ENCODE measurements at places on chromosomes 6 and 20.

DNA sequence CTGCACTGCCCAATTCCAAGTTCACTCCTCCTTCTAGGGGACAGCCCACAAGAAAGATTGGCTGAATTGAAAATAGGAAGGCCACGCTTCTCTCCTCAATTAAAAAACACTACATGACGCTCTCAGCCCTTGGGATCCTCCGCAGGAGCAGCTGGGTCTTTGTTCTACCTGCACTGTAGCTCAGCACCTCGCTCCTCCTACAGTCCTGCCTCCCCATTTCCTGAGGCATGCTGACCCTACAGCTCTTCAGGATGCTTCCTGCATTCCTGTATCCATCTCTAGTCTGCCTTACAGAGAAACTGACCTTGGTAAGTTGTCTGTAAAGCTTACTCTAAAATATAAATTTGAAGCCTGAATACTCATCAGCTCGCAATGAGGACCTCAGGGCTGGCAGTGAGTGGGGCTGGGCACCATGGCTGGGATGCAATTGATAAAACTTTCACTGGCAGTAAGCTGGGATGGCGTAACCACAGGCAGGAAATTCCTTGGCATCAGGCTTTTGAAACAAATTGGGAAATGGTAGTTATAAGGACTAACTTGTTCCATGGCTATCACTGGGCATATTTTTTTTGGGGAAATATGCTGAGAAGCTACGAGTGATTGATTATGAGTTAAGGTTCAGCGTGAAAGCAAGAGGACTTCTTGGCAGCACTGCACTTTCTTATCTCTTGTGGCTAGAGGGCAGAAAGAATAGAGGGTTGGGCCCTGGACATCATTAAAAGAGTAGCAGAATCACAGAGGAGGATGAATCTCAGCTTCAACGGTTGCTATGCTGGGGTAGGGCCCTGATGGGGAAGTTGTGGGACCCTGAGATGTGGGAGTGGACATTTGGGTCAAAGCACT, 11.7 kb upstream of the SIRPB1 start:
- DNase-seq = no peak

DNA sequence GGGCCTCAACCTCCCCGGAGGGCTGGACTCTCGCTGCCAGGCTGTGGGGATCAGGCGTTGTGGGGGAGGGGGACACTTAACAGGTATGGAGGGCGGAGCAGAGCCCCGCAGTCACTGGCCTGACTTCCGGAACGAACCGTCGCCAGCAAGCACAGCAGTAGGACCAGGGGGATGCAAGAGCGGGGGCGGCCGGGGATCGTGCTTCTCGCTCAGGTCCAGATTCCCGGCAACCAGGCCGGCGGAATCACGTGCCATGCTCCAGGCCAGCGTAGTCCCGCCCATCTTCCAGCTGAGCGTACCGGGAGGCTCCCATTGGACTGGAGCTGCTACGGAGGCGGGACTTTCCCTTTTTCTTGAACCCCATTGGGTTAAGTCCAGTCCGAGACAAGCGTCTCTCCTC, 10.0 kb upstream of the POU5F1 start:
- DNase-seq = no peak

DNA sequence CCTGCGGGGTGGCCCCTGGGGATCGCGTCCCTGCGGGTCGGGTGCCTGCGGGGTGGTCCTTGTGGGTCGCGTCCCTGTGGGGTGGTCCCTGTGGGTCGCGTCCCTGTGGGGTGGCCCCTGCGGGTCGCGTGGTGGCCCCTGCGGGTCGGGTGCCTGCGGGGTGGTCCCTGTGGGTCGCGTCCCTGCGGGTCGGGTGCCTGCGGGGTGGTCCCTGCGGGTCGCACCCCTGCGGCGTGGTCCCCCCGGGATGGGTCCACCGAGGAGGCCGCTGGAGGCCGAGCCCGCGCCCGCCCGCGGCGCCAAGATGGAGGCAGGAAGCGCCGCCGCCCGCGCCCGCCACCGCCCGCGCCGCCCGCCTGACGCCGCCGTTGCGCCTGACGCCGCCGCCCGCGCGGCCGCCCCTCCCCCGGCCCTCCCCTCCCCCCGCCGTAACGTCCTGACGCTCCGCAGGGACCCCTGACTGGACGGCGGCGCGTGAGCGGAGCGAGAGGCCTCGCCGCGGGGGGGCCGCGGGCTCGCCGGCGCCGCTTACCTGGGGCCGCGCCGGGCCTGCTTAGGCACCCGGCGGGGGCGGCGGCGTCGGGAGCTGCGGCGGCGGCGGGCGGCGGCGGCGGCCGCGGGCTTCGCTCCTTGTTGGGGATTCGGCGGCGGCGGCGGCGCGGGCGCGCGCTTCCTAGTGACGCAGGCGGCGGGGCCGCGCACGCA, at the start of gene GMEB2:
Gene GMEB2 (minus strand): TSS at position 678 of the 705 bp plus-strand sequence. CDS start 7,704 bp downstream, outside the sequence.
- peak; percentile 84 for DNase-seq

- DNase-seq = no peak
Observed at GRCh38 chr6:46011188-46012085, 4.2 kb downstream of the CLIC5 start.

Measured in COR-L47 (cell line).